ENCODE measurements at places on chromosomes 4 and X.

DNA sequence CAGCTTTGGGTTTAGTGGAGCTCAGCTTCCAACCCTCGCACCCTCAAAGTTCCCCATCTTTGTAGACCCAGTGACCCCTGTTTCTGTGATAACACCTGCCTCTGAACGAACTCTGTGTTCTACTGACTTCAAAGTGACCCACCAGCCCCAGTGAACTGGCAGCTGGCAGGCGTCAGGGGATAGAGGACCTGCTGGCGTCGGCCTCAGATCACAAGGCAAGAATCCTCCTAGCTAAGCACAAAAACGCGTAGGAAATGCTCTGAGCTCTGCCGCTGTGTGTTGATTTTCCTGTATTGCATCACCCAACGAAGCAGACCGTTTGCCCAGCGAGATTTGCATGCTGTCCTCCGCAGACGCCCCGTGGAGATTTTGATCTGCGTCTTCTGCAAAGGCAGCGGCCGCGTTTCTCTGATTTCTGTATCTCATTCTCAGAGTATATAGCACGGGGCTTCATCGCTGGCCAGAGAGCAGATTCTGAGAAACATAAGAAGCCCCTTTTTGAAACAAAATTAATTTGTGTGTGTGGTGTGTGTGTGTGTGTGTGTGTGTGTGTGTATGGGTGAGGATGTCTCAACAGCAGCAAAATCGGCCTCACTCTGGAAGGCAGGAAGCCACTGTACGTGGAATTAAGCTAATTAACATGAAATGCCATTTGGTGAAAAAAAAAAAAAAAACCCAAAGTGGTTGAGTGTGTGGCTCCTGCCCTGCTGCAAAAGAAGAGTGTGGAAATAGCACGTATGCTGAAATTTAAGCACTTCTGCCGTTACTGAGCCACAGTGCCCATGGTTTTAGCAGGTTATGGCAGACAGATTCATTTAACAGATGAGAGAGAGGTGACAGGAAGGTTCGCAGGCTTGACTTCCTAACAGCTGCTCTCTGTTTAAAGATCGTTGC lies 29.2 kb upstream of the ASMTL start:
- no peaks in the 10 kb centered on the region for H3K36me3 ChIP-seq
- no peaks in the 10 kb centered on the region for H3K4me1 ChIP-seq
- H3K4me3 ChIP-seq: no peak overlapping the region
- H3K27ac ChIP-seq: no peak overlapping the region
- no peaks in the 10 kb centered on the region for H3K27me3 ChIP-seq

DNA sequence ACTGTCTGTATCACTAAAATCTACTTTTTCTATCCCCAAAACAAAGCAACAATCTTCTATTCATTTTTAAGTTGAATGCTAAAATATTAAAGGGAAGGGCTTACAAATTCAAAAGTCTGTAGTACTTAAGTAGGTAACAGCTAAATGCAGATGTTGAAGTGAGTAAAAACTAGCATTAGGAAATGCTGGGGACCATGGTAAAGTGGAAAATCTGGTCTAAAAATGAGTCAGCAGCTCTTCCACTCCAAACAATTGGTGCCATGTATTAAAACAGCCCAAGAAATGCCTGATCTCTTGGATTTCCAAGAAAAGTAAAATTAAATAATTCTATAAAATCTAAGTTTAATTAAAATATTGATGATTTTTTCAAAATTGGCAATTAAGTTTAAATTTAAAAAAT lies 73.3 kb upstream of the PPP3CA start:
- no peaks in the 10 kb centered on the region for H3K36me3 ChIP-seq
- H3K4me1 ChIP-seq: peaks cover 4% of the 10 kb centered on the region
- H3K27me3 ChIP-seq: no peaks in the 10 kb centered on the region
- no peak for DNase-seq
- H3K4me3 ChIP-seq: no peak overlapping the region

DNA sequence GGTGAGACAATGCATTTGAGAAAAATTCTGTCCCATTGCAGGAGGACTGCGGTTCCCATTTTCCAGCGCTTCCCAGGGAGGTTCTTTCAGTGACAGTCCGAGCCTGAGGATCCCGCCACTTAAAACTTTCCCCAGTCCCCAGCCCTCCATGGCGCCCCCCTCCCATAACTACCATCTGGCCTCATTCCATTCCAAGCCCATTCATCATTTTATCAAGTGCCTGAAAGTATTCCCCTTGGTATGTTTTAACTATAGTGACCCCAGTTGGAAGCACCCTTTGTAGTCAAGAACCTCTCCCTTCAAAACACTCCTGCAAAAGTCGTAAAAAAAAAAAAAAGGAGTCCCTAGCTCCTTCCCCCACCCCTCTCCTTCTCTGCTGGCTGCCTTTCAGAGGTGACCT lies 1.2 kb downstream of the RASL11B start:
- no peaks in the 10 kb centered on the region for H3K27me3 ChIP-seq
- no peak overlapping the region for H3K4me3 ChIP-seq
- no peak overlapping the region for H3K27ac ChIP-seq
- H3K36me3 ChIP-seq: no peaks in the 10 kb centered on the region

GRCh38 chr4:113959539-113959937 lies 19.9 kb downstream of the ARSJ start:
- DNase-seq: no peak
- H3K4me1 ChIP-seq: no peaks in the 10 kb centered on the region
- H3K4me3 ChIP-seq: no peak overlapping the region
- no peaks in the 10 kb centered on the region for H3K36me3 ChIP-seq
- no peaks in the 10 kb centered on the region for H3K27me3 ChIP-seq

DNA sequence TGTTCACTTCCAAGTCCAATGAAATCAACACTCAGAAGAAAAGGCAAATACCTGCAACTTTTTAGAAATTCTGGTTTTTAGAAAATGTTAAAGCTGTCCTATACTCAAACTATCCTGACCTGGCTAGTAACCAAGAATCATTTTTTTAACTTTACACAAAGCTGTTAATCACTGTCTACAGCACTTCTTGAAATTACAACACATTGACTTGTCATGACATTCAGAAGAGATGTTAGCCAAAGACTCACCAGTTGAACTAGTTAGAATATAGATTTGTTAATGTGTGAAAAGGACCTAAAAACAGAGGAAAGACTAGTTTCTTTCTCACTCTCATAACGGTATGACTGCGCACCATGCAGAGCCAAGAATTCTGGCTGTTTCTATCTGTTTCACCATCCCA lies 98.8 kb downstream of the COX18 start:
- H3K36me3 ChIP-seq: no peaks in the 10 kb centered on the region
- no peaks in the 10 kb centered on the region for H3K4me1 ChIP-seq
- H3K27ac ChIP-seq: no peak overlapping the region
- H3K4me3 ChIP-seq: no peak overlapping the region
- DNase-seq: no peak
- no peaks in the 10 kb centered on the region for H3K27me3 ChIP-seq
